ENCODE measurements at places on chromosomes 6 and 20.

DNA sequence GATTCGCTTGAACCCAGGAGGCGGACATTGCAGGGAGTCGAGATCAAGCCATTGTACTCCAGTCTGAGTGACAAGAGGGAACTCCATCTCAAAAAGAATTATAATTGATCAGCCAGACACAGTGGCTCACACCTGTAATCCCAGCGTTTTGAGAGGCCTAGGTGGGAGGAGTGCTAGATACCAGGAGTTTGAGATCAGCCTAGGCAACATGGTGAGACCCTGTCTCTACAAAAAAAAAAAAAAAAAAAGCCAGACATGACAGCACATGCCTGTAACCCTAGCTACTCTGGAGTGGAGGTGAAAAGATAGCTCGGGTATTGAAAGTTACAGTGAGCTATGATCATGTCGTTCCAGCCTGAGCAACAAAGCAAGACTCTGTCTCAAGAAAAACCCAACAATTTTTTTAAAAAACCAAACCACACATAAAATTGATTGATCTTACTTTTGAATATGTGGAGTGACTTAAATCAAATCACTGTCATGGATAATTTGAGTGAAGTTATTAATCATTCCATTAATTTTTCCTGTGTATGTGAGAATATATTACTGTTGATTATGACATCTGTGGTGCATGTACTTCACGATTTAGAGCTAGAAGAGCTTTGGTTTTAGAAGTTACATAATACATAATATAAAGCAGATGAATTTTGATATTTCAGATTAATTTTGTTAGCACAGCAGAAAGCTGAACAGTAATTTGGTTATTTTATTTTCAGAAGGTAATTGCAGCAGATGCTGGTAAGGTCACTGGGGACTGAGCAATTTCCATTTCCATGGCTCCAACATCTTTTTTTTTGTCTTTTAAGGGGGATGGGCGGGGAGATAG is 34.4 kb downstream of the NCOA7 start:
- no peak for DNase-seq

- no peak for DNase-seq
Measured at GRCh38 chr20:35290186-35290886, 1.9 kb downstream of the FAM83C start.

DNA sequence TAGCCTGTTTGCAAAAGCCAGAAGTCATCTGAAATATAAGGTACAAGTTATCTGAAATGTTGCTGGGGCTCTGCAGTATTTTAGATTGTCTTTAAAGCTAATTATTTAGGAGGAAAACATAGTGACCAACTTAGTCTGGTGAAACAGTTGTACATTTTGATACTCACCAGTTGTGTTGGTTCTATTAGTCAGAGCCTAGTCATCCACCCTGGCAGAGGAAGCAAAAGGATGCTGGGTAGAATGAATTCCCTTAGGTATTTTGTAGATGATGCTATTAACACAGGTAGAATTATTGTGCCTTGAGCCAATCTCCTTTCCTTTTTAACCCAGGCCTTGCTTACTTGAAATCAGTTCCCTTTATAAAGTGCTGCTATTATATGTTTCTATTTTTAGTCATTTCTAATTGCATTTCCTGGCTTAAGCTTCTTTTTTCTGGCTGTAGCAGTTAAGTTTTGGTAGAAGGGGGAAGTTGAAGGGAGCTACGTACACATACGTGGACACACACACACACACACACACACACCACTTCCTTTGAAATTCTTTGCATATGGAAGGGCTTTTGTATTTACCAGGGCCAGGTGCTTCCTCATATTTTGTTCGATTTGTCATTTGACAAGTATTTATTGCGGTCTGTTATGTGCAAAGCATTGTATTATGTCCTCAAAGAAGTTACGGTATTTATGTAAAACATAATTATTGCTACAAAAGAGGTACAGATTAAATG is 82.4 kb downstream of the RTN4IP1 start:
- peak; percentile 82 for DNase-seq

DNA sequence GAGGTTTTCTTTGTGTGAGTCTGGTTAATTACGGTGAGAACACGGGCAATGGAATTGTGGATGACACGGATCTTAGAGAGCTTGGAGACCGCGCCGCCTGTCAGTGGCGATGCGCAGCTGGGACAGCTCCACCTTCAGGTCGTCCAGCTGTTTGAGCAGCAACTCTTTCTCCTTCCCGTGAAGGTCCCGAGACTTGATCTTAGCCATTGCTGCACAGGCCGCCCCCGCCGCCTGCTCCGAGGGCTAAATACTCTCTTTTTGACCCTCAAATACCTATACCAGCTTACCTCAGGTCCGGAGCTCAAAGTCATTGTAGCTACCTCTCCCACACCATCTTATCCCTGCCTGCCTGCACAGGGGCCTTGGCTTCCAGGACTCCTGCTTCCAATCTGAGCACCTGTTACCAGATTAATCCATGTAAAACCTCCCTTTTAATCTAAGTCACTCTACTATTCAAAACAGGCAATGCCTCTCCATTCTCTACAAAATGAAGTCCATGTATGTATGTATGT is 100.2 kb downstream of the PREP start:
- no peak for DNase-seq

GRCh38 chr6:125370343-125370742 is 68.6 kb upstream of the HDDC2 start:
- no peak for DNase-seq

Data from iris pigment epithelial cell (primary cell).